H4 (cell line): ENCODE measurements at places on chromosomes 13 and 19. TPM values are rescaled to one million over a fixed set of nuclear protein-coding genes. Genes with fewer than 3 reads are reported as not detected.

- no peak for DNase-seq
Observed at GRCh38 chr13:19646063-19646462, 12.6 kb downstream of the MPHOSPH8 start.

- no peak for DNase-seq
Observed at GRCh38 chr19:53600217-53600616, 31.6 kb upstream of the DPRX start.

- no peak for DNase-seq
Observed at GRCh38 chr13:110850840-110851239, 64.0 kb downstream of the ANKRD10 start.

GRCh38 chr19:27718234-27718633, 1494.7 kb downstream of the UQCRFS1 start:
- no peak for DNase-seq

- peak; percentile 28 for DNase-seq
Observed at GRCh38 chr13:39876258-39876657, 220.8 kb downstream of the COG6 start.

The ACER1 gene
- total RNA-seq: not detected in 2 replicates

The REXO1 gene
- 2.3 and 4.2 TPM in 2 replicates for total RNA-seq

The FXYD3 gene
- not detected in 2 replicates for total RNA-seq

The FAM124A gene
- total RNA-seq: 0.55 and 1.0 TPM in 2 replicates
